ENCODE measurements at places on chromosomes 1 and 21.

GRCh38 chr1:223331301-223331700 is 32.7 kb downstream of the SUSD4 start:
- DNase-seq: no peak

DNA sequence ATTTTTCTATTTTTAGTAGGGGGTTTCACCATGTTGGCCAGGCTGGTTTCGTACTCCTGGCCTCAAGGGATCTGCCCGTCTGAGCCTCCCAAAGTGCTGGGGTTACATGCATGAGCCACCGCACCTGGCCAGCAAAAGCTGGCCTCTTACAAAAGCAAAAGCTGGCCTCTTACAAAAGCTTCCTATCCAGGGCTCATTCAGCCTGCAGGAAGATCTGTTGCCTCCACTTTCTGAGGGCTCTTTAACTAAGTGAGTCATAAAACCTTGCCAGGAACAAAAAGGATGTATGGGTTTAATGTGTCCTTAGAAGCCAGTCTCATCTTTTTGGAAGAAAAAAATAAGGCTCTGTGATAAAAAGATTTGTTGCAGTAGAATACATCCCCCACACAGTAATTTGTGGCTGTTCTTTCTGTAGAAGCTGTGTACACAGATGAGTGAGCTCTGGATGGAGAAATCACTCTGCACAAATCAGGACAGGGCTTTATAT is 15.0 kb downstream of the HTR1D start:
- DNase-seq: no peak

- no peak for DNase-seq
Measured at GRCh38 chr1:114021665-114022099, 42.4 kb downstream of the OLFML3 start.

DNA sequence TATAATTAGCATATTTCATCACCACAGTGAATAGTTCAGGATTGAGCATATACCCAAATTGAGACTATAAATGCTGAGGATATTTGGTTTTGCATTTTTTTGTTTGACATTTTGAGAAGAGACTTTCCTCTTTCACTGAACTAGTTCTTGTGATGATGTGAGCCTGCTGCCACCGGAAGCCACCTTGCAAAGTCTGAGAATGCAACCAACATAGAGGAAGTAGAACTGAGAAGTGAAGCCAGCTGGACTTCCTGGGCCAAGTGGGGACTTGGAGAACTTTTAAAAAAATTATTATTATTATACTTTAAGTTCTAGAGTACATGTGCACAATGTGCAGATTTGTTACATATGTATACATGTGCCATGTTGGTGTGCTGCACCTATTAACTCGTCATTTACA is 102.3 kb downstream of the RPE65 start:
- no peak for DNase-seq

GRCh38 chr1:41888756-41889155 is 30.0 kb downstream of the HIVEP3 start:
- DNase-seq: no peak

DNA sequence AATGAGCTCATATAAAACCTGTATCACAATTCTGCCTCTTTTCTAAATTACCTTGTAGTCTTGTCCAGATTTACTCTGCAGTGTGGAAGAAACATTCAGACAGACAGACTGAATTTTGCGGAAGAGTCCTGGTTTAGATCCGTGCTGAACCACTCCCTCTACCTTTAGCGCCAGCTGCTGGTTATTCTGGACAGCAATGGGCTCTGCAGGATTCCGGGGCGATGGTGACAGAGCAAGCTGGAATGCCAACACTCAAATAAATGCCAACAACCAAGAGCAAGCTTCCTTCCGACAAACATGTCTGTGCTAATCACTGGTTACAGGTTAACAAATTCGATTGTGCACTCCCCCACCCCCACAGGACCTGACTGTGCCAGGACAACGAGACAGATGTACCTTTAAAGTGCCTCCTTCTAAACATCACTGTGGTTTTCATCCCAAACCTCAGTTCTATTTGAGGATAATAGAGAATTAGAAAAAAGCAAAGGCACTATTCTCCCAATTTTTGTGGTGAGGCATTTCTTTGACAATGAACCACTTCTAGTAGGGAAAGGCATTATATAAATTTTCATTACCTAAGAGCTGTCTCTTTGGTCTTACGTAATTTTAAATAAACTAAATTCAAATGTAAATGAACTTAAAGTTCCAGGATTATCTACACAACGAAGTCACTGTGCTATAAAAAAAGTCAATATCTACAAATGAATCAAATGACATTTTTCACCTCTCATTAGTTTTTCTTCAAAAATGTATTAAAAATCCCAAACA is 90.4 kb downstream of the INTS7 start:
- DNase-seq: no peak

- no peak for DNase-seq
Measured at GRCh38 chr1:152190589-152190988, 31.6 kb upstream of the RPTN start.
